ENCODE measurements at places on chromosomes 6 and 20.

GRCh38 chr20:39878809-39879208 lies 810.2 kb downstream of the MAFB start:
- DNase-seq: no peak

GRCh38 chr6:139920027-139920775 lies 545.8 kb upstream of the CITED2 start:
- DNase-seq: no peak

GRCh38 chr6:11714798-11715285 lies 63.8 kb downstream of the ADTRP start:
- no peak for DNase-seq

- DNase-seq: no peak
Measured at GRCh38 chr6:144090384-144090783, 5.0 kb downstream of the SF3B5 start.

GRCh38 chr6:5782783-5783547 lies 223.8 kb downstream of the NRN1 start:
- no peak for DNase-seq

DNA sequence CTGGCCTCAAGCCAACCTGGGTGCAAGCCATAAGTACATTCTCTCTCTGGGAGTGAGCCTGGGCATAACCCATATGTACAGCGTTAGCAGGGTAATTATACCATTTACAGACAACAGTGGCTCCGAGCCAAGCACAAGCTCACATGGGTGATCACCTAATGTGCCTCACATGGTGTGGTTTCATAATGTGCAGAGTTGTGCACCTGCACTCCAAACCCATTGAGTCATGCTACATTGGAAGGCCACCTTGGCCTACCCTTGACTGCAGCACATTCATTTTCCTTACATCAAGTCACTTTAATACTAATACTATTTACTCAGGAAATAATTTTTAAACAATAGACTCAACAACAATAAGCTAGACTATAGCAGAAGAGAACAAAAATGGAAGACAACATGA lies 194.5 kb upstream of the PLN start:
- DNase-seq: no peak

- DNase-seq: peak; percentile 77
Measured at GRCh38 chr6:31558631-31559500, 11.5 kb downstream of the NFKBIL1 start.

- no peak for DNase-seq
Measured at GRCh38 chr20:36792422-36792821, 18.9 kb upstream of the DSN1 start.

DNA sequence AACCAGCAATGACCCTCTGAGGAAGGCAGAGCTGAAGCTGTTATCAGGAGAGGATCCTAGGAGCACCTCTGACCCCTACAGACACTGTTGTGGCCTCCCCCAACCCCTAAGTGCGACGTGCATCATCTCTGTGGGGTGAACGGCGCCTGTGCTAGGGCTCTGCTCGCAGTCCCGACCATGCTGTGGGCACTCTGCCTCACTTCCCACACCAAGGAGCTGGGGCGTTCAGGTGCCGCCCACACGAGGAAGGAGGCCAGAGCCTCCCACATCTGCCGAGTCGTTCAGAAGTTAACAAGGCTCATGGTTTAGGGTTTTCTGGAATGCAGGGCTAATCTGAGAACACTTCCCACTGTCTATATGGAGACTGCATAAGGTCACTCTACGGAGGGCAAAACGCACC lies 62.1 kb downstream of the GINS1 start:
- DNase-seq: no peak

DNA sequence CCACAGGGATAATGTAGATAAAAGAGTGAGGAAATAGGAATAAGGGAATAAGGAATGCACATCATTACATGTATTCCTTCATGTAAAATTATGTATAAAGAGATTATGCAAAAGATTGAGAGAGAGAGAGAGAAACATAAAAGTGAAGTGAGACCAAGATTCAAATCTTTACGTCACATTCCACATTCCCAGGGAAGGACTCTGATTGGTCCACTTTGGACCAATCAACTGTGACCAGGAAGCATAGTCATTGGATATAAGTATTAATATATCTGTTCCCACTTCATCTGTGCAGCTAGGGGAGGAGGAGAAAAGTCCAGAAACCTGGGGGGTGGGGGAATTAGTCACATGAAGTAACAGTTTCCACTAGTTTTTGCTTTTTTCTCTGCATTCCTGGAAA lies 66.4 kb downstream of the SLC2A10 start:
- no peak for DNase-seq

GRCh38 chr6:42260972-42261371 lies 43.3 kb upstream of the MRPS10 start:
- DNase-seq: peak; percentile 21

DNA sequence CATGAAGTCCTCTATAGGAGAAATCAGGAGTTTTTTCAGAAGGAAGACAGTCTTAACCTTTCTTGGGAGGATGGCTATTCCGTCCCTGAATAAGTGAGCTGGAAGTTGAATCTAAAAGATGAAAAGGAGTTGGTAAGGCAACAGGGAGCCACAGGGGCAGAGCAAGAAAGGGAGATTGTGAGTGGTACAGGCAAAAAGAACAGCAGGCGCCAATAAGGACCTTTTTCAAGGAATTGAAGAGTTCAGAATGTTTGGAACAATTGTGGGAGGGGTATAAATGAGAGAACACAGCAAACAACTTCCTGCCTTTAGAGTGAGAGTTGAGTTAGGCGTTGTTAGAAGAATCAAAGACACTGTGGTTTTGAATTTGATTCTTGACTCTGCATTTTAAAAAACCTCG lies 1003.7 kb downstream of the EPHA7 start:
- DNase-seq: no peak

- no peak for DNase-seq
Measured at GRCh38 chr6:102474041-102474807, 1080.7 kb downstream of the GRIK2 start.

DNA sequence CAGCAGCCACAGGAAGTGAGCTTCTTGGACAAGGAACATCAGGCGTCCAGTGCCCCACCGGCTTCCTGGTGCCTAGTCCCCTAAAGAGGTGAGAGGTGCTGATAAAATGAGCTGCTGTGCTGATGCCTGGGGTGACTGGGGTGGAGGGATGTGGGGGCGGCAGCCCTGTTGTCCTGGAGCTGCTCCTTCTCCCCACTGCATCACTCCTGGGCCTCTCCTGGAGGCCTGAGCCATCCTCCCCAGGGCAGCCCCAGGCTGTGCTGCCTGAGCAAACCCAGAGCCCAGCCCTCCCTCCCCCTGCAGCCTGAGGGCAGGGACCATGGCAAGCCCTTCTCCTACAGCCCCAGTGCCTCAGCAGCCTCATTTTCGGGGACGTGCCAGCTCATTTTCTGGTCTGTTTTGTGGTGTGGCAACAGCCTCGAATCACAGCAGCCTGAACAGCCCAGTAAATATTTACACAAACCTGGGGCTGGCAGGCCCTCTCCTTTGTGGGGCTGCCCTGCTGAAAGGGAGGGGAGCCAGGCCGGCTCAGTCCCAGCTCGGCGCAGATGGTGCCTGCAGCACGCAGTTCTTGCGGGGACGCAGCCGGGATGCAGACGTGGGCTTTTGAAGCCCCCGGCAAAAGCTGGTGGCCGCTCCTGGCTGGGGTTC lies 259.9 kb downstream of the DLL1 start:
- DNase-seq: no peak

- DNase-seq: no peak
Measured at GRCh38 chr6:97437087-97437486, 154.1 kb upstream of the MMS22L start.

DNA sequence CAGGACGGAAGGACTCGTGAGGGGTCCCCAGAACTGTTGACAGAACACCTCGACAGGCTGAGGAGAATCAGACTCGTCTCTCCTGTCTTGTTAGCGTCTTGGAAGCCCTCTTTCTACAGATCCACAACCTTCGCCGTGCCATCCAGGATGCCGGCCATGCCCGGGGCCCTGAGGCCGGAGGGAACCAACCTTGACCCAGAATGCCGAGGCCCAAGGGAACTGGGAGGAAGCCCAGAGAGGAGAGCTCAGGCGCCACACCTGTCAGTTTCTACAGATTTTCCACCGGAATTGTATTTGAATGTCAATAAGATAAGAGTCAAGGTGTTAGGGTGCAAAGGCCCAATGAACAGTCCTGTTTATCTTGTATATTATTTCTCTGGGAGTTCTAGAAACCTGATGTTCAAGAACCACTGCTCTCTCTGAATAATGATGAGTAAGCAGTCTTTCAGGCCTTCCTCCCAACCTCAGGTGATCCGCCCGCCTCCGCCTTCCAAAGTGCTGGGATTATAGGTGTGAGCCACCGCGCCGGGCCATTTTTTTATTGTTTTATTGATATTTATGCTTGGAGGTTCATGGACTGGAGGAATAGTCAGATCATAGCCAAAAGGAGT lies 799 bp upstream of the ME1 start:
- no peak for DNase-seq

GRCh38 chr20:37915800-37916570 lies 13.1 kb downstream of the VSTM2L start:
- no peak for DNase-seq

DNA sequence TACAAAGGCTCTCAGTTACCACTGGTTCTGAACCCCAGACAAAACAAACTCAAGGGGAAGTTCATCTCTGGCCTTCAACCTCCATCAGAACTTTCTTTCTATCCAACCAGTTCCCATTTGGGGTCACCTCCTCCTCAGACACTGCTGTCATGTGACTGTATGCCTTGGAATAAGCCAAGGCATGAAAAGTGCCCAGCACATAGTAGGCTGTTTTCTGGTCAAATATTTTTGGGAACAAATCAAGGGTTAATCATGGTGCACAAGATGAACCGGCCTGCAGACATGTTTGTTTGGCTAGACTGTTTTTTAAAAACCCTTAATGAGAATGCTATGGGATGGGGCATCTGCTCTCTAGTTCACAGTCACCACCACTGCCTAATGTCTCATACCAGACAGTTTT lies 48.9 kb upstream of the MRPS10 start:
- DNase-seq: no peak

- no peak for DNase-seq
Measured at GRCh38 chr6:34729631-34730470, 27.5 kb upstream of the SNRPC start.

DNA sequence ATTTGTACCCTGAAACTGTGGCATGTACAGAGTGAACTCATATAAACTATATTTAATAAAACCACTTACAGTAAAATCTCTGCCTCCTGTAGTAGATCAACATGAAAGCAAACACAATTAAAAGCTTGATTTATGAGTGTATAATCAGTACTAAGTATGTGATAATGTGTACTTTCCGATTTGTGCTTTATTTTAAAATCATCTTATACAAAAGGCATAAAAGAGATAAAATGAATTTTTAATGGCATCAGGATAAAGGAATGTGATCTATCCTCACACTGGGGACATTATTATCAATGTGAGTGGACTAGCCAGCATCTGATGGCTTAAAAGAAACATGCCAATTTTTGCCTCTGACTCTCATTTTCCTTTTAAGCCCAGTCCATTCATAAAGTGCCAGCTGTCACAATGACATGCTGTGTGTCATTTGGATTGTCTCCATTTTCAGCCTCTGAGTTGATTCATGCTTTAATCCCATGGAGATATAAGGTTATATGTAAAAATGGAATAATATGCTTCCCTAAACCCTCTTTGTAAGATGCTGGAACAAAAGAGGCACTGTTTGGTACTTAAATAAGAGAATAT lies 831.6 kb upstream of the EYS start:
- DNase-seq: no peak

DNA sequence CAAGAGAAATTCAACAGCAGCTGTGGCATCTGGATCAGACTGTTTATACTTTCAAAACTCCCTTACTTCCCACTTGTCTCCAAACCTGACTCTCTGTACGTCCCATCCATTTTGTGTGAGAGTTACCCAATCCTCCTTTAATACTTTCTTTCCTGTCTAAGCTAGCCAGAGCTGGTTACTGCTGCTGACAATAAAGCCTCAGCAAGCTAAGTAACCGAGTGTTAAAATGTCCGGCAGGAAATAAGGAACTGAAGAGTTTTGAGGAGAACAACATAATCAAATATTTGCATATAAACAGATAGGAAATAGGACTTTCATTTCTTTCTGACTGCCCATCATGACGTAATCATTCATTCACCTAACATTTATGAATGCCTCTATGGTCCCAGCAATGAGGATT lies 11.6 kb downstream of the TMEM30A start:
- DNase-seq: no peak

DNA sequence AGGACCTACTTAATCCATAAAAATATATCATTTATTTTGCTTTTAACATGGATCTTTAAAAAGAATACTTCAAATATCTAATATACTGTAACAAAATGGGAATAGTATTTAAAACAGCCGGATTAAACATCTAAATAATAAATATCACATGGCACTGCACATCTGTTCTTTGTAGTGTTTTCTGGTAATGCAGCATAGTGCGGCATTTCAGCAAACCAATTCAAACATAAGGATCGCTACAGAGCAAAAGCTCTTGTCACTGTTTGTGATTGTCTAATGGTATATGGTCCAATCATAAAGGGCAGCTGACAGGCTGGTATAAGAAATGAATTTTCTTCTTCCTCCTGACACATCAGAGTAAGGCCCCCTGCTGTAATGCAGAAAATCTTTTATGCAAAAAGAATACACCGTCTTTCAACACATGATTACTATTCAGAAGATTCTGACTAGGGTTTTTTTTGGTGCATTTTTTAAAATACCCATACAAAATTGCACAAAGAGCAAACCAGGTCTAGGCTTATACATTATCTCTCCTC lies 40.0 kb upstream of the POU3F2 start:
- DNase-seq: no peak

DNA sequence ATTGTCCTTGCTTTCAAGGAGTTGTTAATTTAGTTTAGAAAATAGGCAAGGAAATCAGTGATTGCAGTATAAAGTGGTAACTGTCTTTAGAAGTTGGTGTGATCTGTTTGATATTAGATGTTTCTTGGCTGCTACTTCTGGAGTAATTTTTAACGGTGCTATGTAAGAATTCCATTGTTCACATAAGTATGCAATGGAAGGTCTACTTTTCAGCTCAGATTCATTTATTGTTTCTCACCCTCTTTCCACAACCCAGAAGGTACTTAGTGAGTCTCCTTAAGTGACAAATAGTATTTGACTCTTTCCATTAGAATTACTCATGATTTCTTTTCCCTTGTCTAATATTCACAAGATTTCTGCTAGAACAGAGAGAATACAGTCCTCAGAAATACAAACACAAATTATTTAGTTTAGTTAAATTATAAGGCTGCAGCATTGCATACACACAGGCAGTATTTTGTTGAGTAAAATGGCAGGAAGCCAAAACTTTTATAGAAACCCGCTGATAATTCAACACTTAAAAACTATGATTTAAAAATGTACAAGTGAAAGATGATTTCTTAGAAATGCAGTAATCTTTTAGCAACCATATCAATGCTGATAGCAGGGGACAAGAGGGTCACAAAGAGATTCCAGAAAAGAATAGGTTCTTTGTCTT lies 554.3 kb downstream of the CD109 start:
- DNase-seq: no peak

All from activated CD4-positive, alpha-beta T cell treated with anti-CD3 and anti-CD28 coated beads, Interleukin-2, amount 50 U/mL, for 24 hours (primary cell).